ENCODE measurements at places on chromosomes 4 and X.

DNA sequence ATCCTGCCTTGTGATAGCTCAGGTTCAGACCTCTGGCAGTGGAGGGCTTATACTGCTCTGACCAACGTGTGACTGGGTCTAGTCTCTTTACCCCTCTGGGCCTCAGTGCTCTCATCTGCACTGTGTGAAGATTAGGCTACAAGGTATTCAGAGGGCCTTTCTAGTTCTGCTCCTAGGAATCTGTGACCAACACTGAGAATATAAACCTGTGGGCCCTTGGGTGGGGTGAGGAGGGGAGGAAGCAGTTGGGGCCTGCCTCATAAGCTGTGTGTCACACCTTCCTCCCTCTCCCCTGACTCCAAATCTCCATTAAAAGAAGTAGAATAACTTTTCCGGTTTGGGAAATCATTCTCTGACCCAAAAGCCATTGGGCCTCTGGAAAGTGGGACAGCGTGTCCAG lies 66.3 kb upstream of the MSN start:
- no peak for DNase-seq

DNA sequence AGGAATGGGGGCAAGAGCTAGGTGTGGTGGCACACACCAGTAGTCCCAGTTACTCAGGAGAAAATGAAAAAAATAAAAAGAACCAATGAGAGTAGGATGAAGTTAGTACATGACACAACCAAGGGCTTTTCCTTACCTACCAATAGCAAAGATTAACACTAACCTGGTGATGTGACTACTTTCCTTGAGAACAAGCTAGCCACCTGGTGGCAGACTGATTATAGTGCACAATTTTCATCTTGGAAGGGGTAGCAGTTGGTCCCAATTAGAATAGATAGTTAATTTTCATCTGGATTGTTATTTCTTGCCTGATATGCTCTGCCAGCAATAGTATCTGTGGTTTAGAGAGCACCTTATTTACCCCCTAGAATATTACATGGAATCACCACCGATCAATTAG lies 1216.8 kb upstream of the PABPC4L start:
- no peak for DNase-seq

DNA sequence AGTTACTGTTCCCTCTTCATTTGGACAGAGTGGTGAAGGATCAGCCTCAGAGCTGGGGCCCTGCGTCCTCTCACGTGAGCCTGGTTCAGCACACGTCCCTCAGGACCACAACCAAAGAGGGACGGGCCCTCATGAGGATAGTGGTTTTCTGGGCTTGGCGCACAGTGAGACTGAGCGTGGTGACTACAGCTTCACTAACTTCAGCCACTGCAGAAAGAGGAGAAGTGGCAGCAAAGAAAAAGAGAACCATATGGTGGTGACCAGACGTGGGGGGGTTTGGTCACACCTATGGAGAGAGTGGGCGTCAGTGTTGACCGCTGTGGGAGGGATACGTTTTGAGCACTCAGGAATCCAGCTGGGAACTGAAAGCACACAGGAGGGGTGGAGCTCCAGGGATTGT lies 21.8 kb upstream of the TNIP3 start:
- no peak for DNase-seq

DNA sequence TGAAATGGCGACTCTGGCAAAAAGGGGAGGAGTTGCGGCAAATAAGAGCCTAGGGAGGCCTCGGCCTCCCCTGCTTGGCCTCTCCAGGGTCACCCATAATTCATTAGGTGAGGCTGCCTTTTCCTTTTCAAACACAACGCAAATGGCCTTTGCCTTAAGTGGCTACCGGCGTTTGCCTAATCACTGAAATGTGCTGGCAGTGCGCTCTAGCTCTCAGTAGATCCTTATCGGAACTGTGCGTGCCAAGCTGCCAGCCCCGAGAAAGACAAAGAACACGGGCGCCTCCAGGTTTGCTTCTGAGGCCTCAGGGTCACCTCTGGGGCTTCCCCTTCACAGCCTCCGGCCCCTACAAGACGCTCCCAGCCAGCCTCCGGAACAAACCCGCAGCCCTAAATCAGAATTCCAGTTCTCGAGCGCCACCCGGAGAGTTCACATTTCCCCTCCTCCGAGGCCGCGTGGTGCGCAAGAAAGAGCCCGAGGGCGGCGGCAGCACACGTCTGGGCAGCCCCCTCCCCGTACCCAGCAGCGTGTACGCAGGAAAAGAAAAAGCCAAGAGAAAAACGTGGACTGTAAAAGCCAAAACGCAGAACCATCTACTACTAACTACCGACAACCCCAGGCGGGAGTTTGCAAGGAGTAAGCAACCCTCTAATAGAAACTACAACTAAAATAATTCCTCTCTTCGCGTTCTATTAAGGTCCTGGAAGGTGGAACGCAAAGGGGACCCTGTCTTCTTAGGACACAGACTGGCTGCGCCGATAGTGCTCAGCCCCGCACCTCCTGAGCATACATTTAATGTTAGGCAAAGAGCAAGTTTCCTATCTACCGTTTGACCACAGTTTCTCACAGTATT lies 76.5 kb upstream of the BCOR start:
- DNase-seq, result peak; percentile 60

DNA sequence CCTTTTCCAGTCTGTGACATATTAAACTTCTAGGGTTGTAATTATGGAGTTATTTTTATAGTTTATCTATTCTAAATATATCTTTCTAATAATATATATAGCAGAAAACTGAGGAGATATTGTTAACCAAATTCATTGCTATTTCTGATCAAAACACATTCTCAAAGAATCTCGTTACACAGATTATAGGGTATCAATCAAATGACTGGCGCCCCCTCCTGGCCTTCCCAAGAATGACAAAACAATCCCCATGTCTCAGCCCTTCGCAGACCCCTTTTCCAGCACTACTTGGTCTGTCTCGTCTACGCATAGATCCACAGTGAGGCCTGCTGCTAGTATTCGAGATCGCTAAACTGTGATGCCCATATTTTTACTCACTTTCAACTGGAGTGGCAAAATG lies 209.3 kb downstream of the GPC3 start:
- no peak for DNase-seq

DNA sequence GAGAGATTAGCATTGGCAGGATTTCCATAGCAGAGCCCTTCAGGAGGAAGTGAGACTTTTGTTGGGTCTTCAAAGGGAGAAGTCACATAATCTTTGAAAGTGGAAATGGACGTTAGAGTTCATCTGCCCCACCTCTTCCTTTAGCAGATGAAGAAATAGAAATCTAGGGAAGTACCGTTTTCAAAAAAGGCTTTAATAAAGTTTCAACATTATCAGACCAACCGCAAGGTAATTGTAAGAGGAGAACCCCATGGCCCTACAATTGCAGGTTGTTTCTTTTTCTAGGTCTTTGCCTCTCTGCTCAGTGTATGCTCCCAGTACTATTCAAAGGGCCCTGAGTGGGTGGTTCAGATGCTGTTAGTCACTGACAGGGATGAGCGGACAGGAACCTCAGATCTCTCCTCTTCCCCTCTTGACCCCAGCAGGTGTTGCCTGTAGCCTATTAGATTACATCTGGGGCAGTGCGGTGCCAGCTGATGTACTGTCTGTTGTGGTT lies 48.6 kb upstream of the AP1S2 start:
- no peak for DNase-seq

GRCh38 chr4:150771382-150771781 lies 189.4 kb downstream of the MAB21L2 start:
- DNase-seq, result no peak

GRCh38 chr4:91317434-91317833 lies 986.3 kb upstream of the GRID2 start:
- no peak for DNase-seq

- no peak for DNase-seq
Observed at GRCh38 chr4:67873116-67873515, 10.7 kb downstream of the TMPRSS11D start.

DNA sequence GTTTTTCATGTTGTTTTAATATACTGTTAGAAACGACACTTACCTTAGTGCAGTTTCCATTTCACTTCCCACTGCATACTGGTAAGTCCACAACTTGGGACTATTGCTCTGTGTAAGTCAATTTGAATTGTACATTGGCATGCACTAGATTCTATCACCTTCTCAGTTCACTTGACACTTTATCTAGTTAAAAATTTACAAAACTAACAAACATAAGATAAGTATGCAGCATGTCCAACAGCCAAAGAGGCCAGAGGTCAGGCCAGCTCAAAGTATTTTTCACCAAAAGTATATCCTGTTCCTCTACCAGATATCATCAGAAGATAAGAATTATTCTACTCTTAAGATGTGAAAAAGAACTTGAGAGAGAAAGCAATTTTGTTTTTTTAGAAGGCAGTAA lies 75.9 kb downstream of the QRFPR start:
- DNase-seq, result no peak

DNA sequence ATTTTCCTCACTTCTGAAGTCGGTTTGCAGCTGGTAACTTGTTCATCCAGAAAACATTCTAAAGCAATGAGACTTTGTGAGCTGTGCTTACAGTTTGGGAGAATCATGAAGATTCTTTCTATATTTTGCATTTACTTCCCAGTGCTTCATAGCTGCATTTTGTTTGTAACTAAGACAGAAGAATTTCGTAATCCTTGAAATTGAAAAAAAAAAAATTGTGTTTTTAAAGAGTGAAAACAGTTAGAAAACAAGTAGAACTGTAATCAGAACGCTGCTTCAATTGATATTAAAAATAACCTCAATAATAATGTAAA lies 392.4 kb downstream of the UNC5C start:
- no peak for DNase-seq

DNA sequence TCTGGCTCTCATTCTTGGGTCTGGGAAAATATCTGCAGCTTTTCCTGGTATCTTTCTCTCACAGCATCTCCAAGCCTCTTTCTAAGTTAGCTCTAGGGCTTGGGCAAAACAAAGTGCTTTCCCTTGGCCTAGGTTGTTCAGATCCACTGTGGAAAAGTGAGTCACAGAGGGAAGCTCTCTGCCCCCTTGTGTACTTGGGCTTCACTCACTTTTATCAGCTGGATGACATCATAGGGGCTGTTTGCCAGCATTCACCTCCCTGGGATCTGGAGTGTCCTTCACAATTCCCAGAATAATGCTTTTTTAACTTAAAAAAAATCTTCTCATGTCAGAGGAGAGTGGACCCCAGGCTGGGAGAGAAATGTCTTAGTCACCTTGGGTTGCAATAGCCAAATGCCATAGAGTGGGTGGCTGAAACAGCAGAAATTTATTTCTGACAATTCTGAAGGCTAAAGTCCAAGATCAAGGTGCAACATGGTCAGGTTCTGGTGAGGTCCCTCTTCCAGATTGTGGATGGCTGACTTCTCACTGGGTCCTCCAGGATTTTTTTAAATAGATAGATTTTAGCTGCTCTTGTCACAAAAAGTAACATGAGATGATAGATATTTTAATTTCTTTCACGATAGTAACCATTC lies 247.8 kb downstream of the SH2D1A start:
- no peak for DNase-seq

GRCh38 chrX:23114241-23114640 lies 114.5 kb downstream of the DDX53 start:
- DNase-seq, result no peak

DNA sequence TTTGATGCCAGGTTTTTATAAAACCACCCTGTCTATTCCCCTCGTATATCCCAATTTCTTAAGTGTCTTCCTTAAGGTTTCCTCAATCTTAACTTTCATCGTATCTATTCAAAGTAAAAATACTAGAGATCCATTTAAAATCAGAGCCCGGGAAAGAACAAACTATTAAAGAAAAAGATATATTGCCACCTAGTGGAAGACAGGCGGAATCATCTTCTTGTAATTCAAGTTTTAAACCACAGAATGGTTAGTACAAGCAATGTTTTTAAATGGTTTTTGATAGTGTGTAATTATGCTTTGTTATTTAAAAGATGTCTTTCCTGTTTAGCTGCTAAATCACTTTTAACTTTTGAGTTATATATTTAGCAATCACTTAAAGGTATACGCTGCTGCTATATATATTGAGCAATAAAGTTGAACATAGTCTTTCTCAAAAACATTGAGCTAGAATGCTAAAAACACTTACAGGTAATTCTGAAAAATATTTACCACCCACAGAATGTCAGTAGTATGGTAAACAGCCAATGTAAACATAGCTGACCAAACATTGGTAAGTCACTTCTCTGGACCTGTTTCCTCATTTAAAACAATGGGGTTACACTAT lies 18.2 kb downstream of the PRDM8 start:
- DNase-seq, result no peak

- no peak for DNase-seq
Observed at GRCh38 chr4:27684610-27685011, 824.0 kb downstream of the STIM2 start.

DNA sequence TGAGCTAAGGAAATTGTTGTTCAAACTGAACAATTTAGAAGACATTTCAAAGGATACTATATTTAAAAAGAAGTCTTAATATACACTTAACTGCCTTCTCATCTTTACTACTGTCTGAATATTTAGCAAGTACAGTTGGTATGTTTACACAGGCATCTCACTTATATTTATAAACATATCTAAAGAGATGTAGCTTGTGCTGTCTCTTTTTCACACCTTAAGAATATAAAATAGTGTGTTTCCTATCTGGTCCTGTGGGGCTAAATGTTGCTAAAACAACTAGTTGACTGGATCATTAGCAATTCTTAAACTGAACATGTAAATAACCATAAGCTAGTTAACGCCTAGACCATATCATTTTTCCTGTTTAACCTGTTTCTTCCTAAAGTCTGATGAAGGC lies 336.3 kb downstream of the PPP3CA start:
- DNase-seq, result no peak

GRCh38 chrX:129739578-129739977 lies 799 bp downstream of the XPNPEP2 start:
- DNase-seq, result no peak
